Gastroesophageal sphincter (tissue), 4 donors: ENCODE measurements at places on chromosomes 6 and 20.

GRCh38 chr6:142942238-142942637 lies 2.7 kb downstream of the HIVEP2 start:
- no peak for ATAC-seq

GRCh38 chr6:20632696-20633095 lies 98.4 kb downstream of the CDKAL1 start:
- no peak for ATAC-seq

DNA sequence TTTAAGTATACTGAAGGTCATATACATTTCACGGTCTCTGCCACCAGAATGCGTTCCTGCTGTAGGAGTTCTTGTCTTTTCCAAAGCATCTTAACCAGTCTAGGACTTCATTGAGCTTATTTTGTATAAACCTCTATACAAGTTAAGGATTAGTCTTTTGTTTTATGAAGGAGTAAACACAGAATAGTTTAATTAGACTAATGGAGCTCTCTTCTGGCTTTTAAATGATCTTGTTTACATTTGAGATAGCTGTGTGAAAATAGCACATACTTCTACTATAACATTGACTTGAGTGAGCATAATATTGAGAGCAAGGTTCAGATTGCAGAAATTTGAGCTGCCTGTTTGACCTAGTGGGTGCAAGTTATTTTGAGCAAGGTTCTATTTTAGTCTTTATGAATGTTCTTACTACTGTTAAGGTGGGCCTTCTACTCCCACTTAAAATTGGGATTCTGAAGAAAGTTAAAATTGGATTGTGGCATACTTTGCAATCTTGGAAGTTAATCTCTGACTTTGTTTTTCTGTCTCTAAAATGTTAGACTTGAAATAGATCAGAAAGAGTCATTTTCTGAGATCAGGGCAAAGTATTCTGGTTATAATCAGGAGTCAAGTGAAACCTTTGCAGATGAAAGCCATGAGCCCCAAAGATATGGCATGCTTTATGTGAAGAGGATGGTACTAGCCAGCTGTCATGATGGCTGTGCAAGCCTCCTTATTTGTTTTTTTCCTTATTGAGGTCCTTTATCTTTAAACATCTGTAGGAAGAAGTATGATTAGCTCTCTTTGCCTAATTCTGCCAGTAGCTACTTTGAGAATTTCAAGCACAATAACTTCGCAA lies 41.8 kb downstream of the RPRD1B start:
- no peak for ATAC-seq

- no peak for ATAC-seq
These were observed 136.1 kb upstream of the SUPT3H start for GRCh38 chr6:45513843-45514242.

DNA sequence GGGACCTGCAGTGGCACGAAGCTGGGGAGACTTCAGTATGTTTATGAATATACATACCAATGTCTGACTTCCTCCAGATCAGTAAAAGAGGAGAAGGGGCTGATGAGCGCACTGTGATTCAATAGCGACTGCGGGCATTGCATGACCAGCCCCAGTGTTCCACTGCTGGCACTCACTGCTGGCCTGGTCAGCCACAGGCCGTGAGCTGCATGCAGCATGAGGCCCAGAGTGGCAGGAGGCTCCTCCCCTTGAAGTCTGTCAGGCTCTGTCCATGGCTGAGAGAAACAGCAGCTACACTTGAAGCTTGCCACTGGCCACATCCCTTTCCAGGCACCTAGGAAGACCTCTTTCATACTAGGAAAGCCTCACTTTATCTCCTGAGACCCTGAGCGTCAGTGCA lies 265.9 kb upstream of the CDYL start:
- no peak for ATAC-seq
